Stimulated activated CD4-positive, alpha-beta T cell treated with anti-CD3 and anti-CD28 coated beads, Interleukin-12 subunit alpha, Interleukin-12 subunit beta, amount 100 ng/mL, for 4 hours (primary cell): ENCODE measurements at places on chromosomes 2 and 18.

DNA sequence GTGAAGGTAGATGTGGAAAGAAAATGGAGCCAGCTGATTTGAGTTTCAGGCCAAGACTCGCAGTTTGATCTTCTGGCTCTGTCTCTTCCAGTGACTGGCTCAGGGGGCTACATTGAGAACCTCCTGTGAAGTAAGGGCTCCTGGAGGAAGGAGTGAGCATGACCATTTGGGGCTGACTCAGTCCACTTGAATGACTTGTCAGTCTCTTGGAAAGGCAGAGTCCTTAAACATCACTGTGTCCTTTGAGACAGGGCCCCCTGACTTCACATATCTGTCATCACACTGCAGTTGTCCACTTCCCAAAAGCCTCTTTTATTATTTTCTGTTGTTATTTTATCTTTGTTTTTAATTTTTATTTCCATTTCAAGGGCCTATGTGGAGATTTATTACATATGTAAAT, 204.6 kb upstream of the APCDD1 start:
- DNase-seq = no peak

DNA sequence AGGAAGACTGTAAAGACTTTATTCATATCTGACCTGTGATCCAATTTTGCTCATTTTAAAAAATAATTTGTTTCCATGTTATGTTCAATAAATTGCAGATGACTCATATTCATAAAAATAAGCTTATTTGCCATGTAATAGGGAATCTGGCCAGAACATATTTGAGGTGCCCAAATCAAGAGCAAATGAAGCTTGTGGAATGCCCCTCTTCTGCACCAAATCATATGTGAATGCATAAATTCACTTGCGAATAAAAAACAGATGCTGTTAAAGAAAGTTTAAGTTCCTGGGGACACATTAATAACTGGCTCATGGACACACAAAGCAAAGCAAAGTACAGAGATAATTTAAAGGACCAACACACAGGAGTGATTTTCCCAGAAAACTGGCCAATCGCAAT, 279.0 kb upstream of the CDH2 start:
- DNase-seq = no peak

GRCh38 chr2:58651930-58652329, 410.8 kb upstream of the FANCL start:
- no peak for DNase-seq

- DNase-seq = no peak
These were observed 28.8 kb upstream of the FBXO11 start for GRCh38 chr2:47935071-47935470.

DNA sequence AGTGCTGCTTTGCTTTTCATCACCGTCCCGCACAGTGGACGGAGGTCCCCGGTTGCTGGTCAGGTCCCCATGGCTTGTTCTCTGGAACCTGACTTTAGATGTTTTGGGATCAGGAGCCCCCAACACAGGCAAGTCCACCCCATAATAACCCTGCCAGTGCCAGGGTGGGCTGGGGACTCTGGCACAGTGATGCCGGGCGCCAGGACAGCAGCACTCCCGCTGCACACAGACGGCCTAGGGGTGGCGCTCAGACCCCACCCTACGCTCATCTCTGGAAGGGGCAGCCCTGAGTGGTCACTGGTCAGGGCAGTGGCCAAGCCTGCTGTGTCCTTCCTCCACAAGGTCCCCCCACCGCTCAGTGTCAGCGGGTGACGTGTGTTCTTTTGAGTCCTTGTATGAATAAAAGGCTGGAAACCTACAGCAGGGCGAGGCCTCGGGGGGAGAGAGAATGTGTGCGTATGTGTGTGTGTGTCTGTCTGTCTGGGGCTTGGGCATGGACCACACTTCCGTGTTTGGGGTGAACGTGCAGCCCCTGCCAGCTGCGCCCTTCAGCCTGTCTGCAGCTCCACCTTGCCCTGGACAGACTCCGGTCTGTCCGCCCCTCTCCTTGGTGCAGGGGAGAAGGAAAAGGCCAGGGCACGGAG, 32.3 kb downstream of the GPC1 start:
- DNase-seq = no peak

GRCh38 chr2:62826141-62826540, 120.6 kb downstream of the EHBP1 start:
- DNase-seq = no peak
